GM10248 (cell line): ENCODE measurements at places on chromosomes 5 and 9.
A peak's percentile ranks its signal among the peaks of the same experiment; 100 is the strongest.

DNA sequence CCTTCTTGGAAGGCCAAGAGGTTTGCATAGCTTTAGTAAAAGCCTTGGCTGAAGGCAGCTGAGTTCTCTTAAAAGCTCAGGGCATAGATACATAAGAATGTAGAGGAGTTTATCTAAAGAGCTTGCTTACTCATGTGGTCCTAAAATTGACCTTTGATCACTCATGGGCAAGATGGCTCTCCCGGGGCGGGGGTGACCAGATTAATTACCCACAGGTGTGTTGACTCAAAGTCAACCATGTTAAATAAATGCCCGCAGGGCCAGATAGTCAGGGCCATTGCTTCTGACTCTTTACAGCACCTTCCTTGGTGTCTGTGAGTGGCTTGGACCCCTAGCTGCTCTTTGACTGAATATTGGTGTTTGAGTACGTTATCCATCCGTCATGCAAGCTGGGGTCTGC, 33.1 kb upstream of the GHR start:
- DNase-seq: no peak

DNA sequence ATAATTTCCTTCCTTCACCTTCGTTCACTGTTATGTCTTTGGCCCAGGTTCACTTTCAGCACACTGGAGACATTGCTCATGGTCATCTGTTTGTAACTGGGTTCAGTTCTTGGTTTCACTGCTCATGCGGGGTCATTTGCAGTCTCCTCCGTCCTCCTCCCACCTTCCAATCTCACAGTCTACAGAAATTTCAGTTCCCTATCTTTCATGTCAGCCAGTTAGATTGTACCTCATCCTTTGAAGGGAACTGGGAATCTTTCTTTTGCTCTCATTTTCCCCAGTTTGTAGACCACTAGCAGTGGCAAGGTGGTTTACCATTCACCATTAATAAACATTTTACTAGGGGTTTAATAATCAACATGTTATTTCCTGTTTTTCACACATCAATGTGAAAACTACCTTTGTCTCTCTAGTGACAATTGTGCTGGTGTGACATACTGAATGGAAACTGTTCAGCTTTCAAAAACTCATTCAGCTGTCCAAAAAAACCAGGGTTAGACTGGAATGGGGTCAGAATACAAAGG, 100.9 kb upstream of the IL6ST start:
- DNase-seq: peak; percentile 59

GRCh38 chr5:155768332-155768731, 558.6 kb upstream of the SGCD start:
- no peak for DNase-seq

DNA sequence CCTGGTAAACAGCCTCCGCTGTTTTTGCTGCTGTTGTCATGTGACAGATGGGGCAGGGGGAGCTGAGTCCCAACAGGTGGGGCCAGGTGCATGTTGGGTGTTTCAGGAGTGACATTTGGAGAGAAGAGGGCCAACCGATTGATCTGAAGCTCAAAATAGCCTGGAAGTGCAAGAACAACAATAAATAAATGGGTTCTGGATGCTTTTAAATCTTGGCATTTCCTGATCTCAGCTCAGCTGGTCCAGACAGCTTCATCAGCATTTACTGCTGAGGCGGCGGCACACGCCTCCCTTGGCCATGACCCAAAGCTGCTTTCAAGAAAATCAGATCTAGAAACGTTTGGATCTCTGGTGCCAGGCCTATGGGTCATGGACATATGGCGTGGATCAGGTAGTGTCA, 70.5 kb downstream of the PPARGC1B start:
- no peak for DNase-seq

DNA sequence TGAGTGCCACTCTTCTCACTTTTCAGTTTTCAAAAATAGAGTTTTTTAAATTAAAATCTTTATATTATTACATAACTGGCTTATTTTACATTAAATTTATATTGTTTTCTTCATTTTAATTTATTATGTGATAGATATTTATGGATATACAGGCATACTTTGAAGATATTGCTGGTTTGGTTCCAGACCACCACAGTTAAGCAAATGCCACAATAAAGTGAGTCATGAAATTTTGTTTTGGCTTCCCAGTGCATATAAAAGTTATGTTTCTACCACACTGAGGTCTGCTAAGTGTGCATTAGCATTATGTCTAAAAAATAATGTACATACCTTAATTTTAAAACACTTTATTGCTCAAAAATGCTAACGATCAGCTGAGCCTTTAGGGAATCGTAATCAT, 47.4 kb downstream of the NDUFS4 start:
- no peak for DNase-seq

- DNase-seq: no peak
Measured at GRCh38 chr5:137589185-137589584, 90.1 kb upstream of the SPOCK1 start.

DNA sequence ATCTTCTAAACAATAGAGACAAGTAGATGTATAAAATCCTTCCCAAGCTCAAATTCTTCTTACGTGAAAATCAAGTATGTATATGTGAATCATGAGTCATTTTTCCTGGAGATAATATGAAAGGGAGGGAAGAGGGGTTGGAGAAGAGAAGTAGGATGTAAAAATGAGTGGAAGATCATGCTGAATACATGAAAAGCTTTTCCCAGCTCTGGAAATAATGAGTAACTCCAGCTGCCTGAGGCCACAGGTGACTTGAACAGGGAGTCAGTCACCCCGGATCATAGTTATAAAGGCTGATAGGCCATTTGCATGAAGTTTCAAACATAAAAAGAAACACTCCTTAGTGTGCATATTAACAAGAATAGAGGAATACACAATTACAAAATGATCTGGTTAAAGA, 486.7 kb downstream of the EFNA5 start:
- DNase-seq: no peak

DNA sequence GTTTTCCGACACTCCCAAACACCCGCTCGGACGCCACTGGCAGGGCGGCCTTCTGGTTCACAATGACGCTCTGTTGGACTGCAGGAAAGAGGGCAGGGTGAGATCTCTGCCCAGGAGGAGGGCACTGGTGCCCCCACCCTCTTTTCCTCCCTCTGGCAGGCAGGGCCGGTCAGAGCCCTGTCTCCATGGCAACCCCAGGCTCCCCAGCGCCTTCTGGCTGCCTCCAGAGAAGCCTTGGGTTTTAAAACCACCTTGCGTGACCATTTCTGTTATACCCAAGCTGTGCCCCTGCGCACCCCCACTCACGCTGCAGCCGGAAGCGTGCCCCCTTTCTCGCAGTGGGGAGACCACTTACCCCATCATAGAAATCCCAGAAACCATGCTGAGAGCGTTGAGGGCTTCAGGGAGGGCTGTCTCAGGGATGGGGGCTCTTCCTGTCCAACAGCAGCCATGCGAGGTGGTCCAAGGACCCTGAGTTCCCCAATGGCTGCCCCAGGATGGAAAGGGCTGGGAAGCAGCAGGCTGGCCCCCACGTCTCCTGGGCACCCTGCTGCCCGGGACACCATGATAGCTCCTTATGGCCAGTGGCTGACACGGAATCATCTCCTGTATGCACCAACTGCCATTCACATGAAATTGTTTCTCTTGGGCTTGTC, 7.3 kb downstream of the C9orf50 start:
- no peak for DNase-seq

DNA sequence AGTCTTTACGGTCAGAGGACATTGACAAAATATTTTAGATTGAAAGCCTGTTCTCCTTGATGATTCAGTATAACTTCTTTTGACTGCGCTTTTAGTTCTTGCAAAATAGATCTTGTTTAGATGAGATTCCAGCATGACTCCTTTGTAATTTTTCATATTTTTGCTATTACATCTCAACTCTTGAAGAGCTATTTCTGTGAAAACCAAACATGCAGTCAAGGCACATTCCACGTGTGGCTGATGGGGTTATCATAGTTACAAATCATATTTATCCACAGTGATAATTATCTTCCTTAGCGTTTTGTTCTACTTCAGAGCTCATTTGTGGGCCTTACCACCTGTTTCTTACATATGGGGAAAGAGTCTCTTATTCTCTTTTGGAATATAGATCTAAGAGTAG, 238.8 kb upstream of the DMRT1 start:
- DNase-seq: no peak

DNA sequence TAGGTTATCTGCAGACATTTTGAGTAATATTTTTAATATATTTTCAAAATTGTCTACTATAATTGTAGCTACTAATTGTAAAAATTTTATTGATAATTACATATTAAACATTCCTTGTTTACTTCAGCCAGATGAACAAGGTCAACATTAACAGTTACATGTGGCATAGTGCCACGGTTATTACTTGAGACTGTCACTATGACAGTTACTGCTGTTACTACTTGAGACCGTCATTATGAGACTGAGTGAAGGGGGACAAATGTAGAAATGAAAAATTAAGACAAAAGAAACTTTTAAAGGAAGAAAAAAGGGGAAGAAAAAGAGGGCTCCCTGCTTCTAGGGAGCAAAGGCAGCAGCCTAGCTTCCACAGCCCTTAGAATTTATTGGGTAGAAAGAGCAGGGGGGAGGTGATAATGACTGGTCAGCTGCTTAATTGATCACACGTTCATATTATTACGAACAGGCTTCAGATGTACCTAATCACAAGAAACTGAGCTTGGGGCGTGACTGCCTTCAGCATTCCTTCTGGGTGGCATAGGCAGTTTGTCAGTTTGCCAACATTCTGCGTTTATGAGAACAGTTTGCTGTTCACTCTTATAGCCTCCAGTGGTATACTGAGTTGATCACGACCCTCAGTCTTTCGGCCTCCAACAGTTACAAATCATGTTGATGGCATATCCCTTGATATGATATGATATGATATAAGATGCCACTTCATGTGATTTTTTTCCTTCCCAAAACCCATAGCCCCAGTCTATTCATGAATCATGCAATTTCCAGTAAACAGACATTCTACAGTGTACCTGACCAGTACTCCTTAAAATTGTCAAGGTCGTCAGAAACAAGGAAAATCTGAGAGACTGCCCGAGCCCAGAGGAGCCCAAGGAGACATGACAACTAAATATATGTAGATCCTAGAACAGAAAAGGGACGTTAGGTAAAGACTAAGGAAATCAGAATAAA, 13.1 kb downstream of the MARCHF6 start:
- no peak for DNase-seq

DNA sequence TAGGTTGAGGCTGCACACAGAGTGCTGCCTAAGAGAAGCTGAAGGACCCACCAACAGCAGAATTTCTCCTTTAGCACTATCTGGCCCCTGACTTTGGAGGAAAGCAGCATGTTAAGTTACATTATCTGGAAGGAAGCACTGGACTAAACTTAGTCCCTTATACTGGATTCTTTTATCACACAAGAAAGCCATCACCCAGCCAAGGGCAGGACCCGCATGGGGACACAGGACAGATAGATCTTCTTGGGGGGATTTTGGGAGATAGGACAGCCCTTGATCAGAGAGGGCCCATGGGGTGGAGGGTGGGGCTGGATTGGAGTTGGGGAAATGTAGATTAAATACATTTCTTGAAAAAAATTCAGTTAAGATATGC, 14.4 kb downstream of the ANKRD33B start:
- no peak for DNase-seq
